Anterior cingulate cortex (tissue), 58 donors: ENCODE measurements at places on chromosomes 1 and 21.

DNA sequence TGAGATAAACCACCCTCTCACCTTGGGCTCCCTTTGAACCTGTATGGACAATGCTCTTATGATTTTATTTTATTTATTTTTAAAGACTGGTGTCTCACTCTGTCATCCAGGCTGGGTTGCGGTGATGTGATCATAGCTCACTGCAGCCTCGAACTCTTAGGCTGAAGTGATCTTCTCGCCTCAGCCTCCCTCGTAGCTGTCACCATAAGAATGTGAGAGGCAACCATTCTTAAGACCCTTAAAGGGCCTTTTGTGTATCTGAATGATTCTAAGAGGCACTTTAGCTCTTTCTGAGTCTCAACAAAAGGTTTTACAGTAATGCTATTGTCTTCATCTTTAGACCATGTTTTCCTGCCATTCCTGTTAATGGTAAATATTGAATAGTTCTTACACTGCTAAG is 67.0 kb downstream of the IVNS1ABP start:
- DNase-seq = no peak

GRCh38 chr21:45376459-45377324 is 28.3 kb upstream of the COL18A1 start:
- no peak for DNase-seq

- no peak for DNase-seq
Measured at GRCh38 chr1:212968368-212968863, 18.1 kb downstream of the VASH2 start.

- DNase-seq = no peak
Measured at GRCh38 chr1:52334906-52335528, 31.0 kb downstream of the CC2D1B start.

- DNase-seq = no peak
Measured at GRCh38 chr1:11515368-11516300, 36.7 kb downstream of the DISP3 start.

- DNase-seq = no peak
Measured at GRCh38 chr1:84428235-84428634, 30.0 kb downstream of the DNASE2B start.

- no peak for DNase-seq
Measured at GRCh38 chr1:234437423-234438171, 41.4 kb downstream of the TARBP1 start.

DNA sequence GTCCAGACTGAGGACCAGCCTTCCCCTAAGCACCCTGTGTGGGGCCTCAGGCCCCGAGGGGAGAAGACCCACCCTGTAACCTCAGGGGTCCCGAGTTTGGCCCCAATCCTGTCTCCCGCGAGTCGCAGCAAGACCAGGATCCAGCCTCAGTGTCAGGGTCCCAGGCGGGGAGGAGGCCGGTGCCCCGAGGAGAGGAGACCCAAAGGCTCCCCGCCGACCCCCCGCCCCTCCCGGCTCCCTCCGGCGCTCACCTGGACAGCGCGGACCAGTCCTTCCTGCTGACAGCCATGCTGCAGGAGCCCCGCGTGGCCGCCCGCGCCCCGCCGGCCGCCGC is at the start of gene LAD1:
LAD1 (minus strand) TSS at position 307 of the 334 bp plus-strand sequence; CDS start at position 289, 18 bp downstream.
- no peak for DNase-seq

GRCh38 chr1:52469108-52469507 is 64.7 kb downstream of the PRPF38A start:
- DNase-seq = no peak

GRCh38 chr1:14970115-14970798 is 183.3 kb upstream of the TMEM51 start:
- no peak for DNase-seq

DNA sequence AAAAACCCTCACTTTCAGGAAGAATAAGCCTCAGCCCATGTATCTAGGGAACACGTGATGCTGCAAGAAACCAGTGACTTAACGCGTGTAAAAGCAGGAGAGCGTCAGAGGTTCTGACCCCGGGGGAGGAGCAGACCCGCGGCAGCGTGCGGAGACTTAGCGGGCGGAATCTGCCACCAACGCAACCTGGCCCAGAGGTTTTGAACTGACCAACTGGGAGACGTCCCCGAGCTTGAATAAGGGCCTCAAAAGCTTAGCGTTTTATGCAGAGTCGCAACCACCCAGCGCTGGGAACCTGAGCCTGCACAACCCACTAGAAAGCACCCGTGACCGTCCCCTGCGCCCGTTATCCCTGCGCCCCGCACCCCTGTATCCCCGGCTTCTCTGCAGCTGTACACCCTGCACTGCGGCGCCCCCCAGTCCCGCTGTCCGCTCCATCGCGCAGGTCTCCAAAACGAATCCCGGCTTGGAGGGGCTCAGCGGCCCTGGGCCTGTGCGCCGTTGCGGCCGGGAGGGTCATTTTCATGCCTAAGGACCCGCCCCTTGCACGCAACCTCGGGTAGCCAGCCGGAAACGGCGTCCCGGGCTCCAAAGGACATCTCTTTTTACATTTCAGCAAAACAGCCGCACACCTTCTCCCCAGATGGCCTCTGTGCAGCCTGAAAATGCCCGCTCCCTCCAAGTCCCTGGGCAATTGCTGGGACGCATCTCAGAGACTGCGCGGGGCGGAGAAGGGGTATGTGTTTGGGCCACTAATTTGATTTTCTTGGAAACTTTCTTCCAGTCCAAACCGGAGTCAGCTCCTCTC is 29.4 kb upstream of the TRIM17 start:
- no peak for DNase-seq

DNA sequence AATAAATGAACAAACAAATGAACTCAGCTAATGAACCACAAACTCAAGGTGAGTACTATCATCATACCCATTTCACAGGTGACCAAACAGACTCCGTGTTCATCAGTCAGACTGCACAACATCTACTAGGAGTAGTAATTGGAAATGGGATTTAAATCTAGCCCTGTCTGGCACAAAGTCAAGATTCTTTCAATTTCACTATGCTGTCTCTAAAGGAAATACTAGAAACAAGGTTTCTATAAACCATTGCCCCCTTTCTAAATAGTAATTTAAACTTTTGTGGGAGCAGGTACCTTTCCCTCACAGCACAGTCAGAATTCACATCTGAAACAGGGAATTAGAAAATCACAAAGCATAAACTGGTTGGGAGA is 160.3 kb downstream of the TGFBR3 start:
- DNase-seq = no peak
